ENCODE measurements at places on chromosomes 6 and 20.
A peak's percentile ranks its signal among the peaks of the same experiment; 100 is the strongest.

DNA sequence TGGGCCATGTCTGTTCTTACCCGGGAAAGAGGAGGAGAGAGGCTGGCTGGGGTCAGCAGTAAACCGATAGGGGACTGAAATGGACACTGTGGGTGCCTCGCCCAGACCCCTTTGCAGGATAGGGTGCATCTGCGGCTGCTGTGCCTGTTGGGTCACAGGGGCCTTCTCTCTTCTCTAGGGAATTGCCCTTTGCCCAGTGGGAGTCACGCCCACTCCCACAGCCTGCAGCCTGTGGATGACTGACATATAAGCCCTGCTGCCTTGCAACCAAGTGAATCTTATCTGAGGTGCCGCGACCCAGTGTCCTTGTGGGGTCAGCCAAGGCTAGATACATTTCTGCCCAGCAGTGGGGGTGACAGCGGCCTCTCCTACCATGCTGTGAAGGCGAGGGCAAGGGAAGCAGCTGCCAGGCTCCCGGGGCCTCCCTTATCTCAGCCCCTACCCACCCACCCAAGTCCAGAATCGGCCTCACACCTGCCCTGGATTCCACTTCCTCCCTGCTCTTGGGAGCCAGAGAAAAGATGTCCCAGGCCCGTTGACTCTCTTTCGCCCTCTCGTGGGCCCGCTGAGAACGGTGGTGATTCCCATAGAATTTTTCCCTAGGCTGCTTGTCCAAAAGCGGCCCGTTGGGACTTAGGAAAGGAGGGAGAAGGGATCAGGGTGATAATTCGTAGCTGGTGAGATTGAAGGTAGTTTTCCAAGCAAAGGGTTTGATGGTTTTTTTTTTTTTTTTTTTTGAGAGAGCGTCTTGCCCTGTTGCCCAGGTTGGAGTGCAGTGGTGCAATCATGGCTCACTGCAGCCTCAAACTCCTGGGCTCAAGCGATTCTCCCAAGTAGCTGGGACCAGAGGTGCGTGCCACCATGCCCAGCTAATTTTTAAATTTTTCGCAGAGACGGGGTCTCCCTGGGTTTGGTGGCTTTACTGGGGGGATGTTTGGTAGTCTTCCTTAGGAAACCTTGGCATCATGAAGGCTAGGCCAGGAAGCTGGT is 76.4 kb upstream of the RNF24 start:
- DNase-seq: peak; percentile 18

- no peak for DNase-seq
These were observed 19.7 kb upstream of the TM9SF4 start for GRCh38 chr20:32089637-32090362.

DNA sequence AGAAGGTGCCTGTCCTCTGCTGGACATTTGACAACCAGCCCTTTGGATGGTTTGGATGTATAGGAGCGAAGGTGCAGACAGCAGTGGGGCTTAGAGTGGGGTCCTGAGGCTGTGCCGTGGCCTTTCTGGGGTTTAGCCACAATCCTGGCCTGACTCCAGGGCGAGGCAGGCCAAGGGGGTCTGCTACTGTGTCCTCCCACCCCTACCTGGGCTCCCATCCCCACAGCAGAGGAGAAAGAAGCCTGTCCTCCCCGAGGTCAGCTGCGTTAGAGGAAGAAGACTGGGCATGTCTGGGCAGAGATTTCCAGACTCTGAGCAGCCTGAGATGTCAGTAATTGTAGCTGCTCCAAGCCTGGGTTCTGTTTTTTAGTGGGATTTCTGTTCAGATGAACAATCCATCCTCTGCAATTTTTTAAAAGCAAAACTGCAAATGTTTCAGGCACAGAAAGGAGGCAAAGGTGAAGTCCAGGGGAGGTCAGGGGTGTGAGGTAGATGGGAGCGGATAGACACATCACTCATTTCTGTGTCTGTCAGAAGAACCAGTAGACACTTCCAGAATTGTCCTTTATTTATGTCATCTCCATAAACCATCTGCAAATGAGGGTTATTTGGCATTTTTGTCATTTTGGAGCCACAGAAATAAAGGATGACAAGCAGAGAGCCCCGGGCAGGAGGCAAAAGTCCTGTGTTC is 1.3 kb upstream of the CDKN1A start:
- DNase-seq: no peak

DNA sequence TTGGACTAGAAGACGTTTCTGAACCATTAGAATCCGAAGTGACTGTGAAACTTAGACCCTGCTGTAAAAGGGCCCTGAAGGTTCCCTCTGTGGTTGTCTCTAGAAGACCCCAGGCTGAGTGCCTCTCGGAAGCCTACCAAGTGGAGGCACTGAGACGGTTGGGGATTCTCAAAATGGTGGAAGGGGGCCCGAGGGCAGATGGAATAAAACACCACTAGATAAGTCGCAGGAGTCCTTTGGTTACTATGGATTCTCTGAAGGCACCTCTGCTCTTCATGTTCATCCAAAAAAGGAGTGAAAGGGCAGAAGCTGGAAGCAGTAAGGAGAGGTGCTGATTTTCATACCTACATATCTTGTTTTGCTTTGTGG is 4.0 kb upstream of the TFAP2D start:
- DNase-seq: no peak

DNA sequence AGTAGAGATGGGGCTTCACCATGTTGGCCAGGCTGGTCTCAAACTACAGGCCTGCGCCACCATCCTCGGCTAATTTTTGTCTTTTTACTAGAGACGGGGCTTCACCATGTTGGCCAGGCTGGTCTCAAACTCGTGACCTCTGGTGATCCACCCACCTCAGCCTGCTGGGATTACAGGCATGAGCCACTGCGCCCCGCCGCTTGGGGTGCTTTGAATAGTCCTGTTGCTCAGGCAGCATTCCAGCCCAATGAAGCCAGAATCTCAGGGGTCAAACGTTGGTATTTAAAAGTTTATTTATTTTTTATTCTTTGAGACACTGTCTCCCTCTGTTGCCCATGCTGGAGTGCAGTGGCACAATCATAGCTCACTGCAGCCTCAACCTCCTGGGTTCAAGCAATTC is 11.3 kb downstream of the MOCS3 start:
- DNase-seq: no peak
